ENCODE measurements at places on chromosomes 5 and 9.
A peak's percentile ranks its signal among the peaks of the same experiment; 100 is the strongest.

- DNase-seq, result no peak
Observed at GRCh38 chr9:135955934-135956801, 5.0 kb downstream of the UBAC1 start.

GRCh38 chr9:134230092-134230941 lies 66.0 kb upstream of the RNU6ATAC start:
- DNase-seq, result no peak

DNA sequence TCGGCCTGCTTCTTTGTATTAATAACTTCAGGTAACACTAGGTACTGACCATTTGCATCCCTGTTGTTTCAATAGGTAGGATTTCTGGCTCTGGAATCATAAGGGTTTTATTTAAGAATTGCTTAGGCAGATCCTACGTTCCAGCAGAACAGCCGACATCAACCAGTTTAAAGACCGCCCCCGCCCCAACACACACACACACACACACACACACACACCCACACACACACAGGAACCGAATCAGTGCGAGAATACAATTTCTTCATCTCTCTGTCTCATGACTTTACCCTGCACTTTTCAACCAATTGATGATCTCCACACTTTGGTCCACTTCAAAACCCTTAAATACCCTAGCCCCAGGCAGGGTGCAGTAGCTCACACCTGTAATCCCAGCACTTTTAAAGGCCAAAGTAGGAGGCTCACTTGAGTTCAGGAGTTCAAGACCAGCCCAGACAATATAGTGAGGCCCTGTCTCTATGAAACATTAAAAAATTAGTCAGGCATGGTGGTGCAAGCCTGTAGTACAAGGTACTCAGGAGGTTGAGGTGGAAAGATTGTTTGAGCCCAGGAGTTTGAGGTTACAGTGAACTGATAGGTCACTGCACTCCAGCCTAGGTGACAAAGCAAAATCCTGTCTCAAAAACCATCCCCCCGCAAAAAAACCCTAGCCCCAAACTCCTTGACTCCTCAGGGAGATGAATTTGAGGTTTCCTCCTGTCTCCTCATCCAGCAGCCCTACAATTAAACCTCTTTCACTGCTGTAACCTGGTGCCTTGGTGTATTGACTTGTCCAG lies 2.7 kb upstream of the MTMR12 start:
- no peak for DNase-seq

DNA sequence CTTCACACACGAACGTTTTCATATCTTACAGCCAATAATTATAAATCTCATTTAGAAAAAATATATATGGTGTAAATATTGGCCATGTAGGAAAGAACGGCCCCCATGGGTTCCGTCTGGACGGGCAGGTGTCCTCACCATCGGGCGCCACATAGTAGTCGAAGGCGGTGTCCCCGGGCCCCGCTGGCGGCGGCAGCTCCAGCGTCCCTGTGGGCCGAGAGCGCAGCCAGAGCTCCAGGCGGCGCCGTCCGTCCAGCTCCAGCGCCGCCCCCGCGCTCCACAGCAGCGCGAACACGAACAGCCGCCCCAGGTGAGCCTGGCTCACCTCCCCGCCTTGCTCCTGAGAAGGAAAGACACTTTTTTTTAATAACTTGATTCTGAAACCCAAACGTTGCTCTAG lies 134.6 kb downstream of the DNAH5 start:
- peak; percentile 34 for DNase-seq

GRCh38 chr9:86168256-86168655 lies 68.9 kb upstream of the GOLM1 start:
- DNase-seq, result no peak

DNA sequence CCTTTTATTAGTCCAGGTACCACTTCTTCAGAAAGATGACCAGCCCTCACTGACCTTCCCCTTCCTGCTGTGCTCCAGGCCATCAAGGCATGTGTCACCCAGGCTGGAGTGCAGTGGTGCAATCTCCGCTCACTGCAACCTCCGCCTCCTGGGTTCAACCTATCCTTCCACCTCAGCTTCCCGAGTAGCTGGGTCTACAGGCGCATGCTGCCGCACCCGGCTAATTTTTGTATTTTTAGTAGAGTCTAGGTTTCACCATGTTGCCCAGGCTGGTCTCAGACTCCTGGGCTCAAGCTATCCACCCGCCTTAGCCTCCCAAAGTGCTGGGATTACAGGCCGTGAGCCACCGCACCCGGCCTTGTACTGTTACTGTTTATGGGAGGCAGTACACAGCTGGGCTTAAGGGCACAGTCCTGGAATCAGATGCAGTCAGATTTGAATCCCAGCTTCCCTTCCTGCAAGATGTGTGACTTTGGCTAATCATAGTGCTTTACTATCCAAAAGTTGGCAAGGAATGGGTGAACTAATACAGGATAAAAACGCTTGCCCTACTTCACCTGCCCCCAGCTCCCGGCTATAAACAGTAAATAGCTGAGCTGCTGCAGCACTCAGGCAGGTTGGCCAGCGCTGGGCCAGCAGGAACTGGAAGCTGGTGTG lies 483 bp upstream of the EIF4EBP3 start:
- no peak for DNase-seq

- no peak for DNase-seq
Observed at GRCh38 chr5:158647264-158647663, 452.5 kb downstream of the EBF1 start.

DNA sequence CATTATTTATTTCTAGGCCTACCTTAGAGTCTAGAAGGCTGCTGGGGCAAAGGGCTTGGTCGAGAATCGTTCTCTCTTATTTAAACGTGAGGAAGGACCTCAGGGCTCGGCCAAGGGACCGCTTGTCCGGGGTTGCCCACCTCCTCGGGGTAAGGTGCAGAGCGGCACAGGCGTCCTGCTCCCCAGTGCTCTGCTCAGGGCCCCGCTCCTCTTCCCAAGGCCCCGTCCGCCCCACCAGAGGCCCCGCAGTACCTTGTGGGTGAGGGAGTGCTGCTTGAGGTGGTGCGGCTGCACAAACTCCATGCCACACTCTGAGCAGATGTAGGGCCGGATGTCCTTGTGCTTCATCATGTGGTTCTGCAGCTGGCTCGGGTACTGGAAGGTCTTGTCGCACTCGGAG lies 47.3 kb downstream of the ZNF366 start:
- no peak for DNase-seq

DNA sequence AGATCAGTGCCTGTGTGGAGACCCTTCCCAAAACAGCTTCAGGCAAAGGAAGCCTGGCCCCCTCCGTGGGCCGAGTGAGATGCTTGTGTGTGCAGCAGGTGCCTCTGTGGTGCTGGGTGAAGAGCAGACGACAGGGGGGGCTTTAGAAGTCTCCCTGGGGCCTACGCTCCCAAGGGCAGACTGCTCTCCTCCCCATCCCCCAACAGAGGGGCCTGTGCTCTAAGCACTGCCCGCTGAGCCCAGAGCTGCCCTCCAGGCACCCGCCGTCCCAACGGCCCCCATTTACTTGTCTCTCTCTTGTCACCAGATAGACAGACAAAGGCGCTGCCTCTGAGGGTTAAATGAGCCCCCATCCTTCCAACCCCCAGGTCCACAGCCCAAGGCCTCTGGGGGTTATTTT lies 2.7 kb upstream of the LHX3 start:
- no peak for DNase-seq

DNA sequence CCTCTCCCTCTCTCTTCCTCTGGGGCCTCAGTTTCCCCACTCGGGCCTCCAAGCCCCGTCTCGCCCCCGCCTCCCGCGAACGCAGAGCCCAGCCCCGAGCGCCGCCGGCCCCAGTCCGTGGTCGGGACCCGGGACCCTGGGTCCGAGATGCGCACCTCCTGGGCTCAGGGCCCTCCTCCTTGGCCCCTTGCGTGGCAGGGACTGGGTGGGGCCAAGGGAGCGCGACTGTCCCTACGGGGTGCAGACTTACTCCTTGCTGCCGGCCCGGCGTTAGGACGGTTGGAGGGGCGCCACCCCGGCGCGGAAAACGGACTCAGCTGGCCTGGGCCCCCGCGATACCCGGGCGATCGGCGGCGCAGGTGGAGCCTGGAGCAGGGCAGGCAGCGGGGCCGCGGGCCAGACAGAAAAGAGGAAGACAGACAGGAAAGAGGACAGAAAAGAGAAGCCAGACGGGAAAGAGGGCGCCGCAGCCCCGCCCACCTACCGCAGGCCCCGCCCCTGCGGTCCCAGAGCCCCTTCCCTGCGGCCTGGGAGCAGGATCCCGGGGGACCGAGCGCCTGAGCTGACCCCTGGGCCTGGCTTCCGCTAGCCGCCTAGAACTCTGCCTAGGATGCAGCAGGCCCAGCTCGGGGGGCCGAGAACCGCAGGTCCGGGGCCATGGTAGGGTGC lies at the start of gene GBGT1:
Gene GBGT1 (minus strand): TSS at position 411 of the 669 bp plus-strand sequence. CDS start 1,502 bp downstream, outside the sequence.
- DNase-seq, result peak; percentile 72

Measured in AG20443 (cell line).